NCI-H774 (cell line): ENCODE measurements at places on chromosomes 11 and 22.

- DNase-seq: no peak
These were observed 846.2 kb upstream of the API5 start for GRCh38 chr11:42465623-42466022.

DNA sequence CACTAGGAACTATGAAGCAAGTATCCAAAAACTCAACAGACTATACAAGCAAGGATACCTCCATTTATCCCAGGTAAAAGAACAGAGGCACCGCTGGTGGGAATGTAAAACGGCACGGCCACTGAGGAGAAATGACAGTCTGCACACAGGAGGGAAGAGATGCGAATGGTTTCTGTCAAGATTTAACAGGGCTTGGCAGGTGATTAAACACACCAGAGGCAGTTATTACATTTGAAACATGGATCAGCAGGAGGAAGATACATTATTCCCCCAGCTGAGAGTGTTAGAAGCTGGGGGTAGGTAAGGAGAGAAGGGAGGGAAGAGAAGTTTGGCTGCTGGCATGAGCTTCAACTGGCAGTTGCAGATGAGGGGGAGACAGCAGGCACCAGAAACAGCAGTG lies 30.2 kb downstream of the ATP6V1E1 start:
- no peak for DNase-seq

DNA sequence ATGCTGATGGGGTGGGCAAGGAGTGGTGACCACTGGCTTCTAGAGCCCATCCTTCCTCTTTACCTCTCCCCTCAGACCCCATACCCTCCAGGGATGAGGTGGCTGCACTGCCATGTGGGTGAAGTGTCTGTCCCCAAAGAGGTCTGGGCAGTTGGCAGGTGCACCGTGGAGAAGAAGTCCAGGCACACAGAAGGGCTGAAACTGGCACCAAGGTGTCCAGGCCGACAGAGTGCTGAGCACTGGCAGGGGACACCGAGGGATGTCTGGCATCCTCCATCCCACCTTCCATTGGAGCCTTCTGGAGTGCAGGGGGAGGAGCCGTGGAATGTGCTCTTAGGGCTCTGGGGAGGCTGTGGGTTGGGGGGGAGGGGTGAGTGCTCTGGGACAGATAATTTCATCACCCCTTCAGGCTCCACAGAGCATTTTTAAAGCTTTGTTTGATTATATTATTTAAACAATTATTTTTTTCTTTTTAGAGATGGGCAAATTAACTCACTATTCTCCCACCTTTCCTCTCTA lies 37.9 kb downstream of the PKNOX2 start:
- no peak for DNase-seq

GRCh38 chr11:59765068-59765735 lies 10.0 kb downstream of the STX3 start:
- no peak for DNase-seq

DNA sequence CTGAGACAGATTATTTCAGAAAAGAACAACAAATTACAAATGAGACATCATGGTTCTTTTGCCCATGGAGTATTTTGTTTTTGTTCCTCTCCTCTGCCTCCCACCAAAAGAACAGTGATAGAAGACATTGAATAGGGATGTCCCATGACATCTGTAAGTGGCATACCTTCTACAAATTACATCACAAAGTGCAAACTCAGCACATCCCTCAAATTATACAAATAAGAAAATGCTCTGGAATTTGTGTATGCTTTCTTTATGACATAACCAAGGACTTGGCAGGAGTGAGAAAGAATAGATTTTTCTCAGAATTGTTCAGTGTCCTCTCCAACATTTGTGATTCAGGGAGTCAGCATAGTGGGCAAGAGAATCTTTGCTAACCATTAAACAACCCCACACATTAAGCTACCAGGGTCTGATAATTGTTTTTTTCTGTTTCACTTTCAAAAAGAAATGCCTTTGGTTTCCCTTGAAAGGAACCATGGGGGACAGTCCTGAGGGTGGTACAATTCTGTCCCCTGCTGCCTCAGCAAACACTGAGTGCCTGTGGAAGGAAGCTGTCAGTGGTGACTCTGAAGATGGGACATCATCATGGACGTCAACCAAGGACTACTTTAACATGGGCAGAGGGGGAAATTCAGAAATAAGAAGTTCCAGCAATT lies 430.3 kb downstream of the AASDHPPT start:
- DNase-seq: no peak

- no peak for DNase-seq
These were observed 19.9 kb downstream of the TSKU start for GRCh38 chr11:76803023-76803422.

GRCh38 chr11:111259896-111260295 lies 14.4 kb downstream of the POU2AF2 start:
- no peak for DNase-seq

GRCh38 chr11:19743622-19744021 lies 31.0 kb downstream of the NAV2 start:
- DNase-seq: no peak

DNA sequence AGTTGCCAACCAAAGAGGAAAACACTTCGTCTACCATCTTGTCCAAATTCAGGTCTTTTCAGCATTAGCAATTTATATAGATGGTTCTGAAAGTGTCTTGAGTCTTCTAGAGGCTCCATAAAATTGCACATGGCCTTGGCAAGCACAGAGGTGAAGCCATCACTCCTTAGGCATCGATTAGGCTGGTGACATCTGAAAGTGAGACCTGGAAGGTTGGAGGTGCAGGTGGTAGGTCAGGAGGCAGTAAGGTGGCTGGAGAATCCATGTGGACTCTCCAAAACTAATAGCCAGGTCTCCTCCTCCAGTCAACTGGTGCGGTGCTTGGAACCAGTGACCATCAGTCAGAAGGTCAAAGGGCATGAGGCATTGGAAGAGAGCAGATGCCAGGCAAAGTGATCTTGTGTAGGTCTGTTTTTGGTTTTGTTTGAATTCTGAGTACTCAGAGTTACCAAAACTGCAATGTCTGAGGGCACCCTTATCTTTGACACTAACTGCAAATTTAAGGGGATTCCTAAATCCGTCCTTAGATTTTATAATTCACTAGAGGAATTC lies 6.6 kb upstream of the APOL2 start:
- DNase-seq: no peak

- DNase-seq: no peak
These were observed 81.7 kb downstream of the PHF21B start for GRCh38 chr22:44928136-44928463.

DNA sequence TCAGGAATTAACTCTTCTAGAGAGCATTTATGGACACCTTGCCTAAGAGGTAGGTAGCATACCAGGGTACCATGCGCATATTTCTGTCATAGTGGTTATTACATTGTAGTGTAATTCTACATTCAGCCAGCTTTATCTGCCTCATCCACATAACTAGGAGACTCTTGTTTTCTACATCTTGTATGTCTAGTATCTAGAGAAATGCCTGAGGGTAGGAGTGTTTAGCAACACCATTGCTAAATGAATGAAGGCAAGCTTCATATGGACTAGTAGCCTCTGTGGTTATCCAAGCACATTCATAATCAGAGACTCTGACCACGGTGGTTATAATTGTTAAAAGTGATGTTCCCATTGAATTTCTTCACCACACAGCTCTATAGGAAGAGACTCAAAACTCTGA lies 107.9 kb downstream of the NTM start:
- DNase-seq: no peak
